ENCODE measurements at places on chromosomes 4 and X.

GRCh38 chrX:80004458-80004857, 10.1 kb upstream of the TBX22 start:
- DNase-seq, result no peak

DNA sequence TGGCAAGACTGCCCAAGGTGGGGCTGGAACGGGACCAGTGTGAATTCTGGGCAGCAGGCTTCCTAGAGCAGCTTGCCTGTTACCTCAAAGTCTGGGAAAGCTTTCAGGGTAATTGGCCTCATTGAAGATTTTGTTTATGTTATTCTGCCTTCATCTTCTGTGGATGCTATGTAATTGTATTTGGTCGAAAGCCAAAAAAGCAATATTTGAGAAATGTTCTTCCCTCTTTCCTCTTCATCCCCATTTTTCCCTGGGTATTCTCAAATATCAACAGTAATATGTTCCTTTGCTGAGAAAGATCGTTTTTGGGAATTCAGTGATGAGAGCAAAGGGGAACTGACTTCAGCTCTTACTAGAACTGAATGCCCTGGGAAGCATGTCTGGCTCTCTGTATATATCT, 12.9 kb downstream of the TMEM131L start:
- DNase-seq, result no peak

DNA sequence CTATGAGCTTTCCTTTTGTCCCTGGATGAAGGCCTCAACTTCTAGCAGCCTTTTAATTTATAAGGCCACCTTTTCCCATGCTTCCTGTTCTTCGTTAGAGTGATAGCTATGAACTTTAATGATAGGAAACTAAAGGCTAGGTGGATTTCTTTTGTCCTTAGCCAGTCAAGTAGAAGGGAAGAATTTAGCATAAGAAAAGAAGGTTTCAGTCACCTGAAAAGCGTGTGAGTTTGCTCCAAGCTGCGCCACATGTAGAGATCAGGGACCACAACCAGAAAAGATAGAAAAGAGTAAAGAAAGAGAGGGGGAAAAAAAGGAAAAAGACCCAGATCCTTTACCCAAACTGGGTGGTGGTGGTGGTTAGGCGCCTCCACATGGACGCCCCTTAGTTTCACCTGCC, 28.6 kb downstream of the LUZP4 start:
- DNase-seq, result no peak

DNA sequence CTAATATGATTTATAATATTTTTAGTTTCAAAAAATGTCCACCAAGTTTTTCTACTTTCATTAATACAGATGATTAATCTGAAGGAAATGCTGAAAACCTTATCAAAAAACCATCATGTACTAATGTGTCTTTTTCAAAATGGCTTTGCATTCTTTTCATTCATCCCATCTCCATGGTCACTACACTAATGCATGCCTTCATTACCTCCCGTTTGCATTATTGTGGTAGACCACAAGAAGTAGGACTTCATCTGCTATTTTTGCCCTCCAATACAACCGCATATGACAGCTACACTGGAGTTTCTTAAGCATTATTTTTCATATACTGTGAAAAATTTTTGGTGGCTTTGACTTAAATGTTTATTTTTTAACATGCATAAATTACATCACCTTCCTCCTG, 37.9 kb upstream of the FSTL5 start:
- DNase-seq, result no peak

GRCh38 chrX:133604801-133605200, 189.5 kb upstream of the GPC4 start:
- DNase-seq, result no peak

DNA sequence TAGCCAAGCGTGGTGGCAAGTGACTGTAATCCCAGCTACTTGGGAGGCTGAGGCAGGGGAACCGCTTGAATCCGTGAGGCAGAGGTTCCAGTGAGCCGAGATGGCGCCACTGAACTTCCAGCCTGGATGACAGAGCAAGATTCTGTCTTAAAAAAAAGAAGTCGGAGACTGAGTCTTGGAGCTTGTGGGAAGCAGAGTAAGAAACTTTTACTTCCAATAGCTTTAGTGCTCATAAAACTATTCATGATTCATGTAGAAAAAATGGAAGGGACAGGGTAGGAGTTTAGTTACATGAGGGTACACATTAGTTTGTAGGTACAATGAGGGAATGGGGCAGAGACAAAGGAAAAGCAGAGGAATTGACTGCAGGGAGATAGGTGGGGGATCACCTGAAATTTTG, 19.3 kb downstream of the RAP2C start:
- no peak for DNase-seq

- DNase-seq, result no peak
Measured at GRCh38 chrX:72714478-72714916, 391 bp upstream of the PHKA1 start.

DNA sequence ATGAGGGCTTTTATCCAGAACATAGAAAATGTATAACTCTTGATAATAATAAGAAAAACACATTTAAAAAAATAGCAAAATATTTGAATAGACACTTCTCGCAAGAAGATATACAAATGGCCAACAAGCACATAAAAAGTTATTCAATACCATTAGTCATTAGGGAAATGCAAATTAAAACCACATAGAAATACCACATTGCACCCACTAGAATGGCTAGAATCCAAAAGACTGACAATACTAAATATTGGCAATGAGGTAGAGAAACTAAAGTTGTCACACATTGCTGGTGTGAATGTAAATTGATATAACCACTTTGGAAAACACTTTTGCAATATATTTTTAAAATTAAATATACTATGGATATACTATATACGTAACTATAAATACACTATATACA, 754.3 kb upstream of the MAGEB2 start:
- no peak for DNase-seq

DNA sequence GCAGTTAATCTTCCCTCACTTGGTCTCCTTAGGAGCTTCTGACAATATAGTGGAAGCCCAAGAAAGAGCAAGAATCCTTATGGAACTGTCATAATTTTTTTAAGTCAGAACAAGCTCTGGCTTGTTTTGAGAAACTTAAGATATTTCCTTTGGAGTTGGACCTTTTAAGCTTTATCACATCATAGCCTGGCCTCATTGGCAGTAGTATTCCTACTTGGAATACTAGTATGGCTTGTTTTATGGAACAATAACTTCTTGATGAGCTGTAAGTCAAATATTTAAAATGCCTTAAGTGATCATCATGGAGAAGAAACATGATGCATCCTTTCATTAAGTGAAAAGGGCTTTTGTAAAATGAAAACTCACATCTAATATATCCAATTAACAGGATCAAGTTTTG, 78.0 kb upstream of the NRK start:
- no peak for DNase-seq

DNA sequence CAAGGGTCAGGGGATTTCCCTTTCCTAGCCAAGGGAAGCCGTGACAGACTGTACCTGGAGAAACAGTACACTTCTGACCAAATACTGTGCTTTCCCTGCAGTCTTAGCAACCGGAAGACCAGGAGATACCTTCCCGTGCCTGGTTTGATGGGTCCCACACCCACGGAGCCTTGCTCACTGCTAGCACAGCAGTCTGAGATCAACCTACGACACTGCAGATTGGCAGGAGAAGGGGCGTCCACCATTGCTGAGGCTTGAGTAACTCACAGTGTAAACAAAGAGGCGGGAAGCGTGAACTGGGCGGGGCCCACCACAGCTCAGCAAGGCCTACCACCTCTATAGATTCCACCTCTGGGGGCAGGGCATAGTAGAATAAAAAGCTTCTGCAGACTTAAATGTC, 48.7 kb upstream of the SRD5A3 start:
- DNase-seq, result no peak

GRCh38 chr4:189048119-189048518, 892.6 kb upstream of the FRG1 start:
- no peak for DNase-seq

DNA sequence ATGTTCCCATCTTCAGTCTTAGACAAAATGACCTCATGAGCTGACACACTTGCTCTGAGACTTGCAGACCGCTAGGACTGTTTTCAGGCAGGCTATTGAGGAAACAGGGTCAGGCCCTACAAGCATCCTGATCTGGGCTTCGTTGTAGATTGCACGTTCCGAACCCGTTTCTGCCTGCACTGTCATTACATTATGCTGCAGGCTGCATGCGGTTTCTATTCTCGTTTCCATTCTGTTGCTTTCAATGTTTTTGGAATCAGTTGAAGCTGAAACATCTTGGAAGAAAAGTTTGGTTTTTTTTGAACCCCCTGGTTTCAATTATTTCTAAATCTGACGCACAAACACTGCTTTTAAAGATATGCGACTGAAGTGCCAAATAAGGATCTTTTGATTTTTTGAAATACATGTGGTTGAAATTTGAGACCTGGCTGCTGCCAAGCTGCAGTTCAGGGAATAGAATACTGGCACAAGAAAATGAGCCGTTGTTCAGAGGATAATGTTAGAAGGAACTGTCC, 716.1 kb upstream of the INTU start:
- DNase-seq, result no peak

DNA sequence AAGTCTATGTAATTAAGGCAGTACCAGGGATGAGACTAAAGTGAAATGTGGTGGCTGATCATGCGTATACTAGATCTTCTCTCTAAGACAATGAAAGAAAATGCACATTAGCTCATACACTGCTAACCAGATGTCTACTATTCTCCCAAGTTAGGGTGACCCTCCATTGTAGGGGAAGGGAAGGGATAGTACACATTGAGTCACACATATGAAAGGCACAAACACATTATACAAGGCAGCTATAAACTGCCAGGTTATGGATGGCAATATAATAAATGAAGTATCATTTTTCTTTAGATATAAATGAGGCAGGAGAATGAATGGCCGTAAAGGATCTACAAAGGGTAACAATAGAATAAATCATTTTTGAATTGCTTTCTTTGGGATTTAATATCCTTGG, 4.5 kb downstream of the SHROOM3 start:
- no peak for DNase-seq

DNA sequence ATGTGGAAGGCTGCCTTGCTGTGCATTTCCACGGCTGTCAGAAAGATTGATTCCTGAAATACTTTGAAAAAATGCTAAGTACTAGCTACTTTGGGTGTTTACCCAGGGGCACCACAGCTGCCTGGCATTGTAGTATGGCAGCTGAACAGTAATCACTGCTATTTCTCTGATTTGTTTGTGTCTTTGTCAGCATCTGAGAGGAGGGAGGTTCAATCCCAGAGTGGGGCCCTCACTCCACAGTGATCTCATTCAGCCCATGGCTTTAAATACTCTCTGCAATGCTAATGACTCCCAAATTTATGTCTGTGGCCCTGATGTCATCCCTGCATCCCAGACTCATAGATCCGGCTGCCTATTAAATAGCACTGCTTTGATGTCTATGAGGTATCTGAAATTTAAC, 575.3 kb upstream of the MAGEB2 start:
- DNase-seq, result no peak

DNA sequence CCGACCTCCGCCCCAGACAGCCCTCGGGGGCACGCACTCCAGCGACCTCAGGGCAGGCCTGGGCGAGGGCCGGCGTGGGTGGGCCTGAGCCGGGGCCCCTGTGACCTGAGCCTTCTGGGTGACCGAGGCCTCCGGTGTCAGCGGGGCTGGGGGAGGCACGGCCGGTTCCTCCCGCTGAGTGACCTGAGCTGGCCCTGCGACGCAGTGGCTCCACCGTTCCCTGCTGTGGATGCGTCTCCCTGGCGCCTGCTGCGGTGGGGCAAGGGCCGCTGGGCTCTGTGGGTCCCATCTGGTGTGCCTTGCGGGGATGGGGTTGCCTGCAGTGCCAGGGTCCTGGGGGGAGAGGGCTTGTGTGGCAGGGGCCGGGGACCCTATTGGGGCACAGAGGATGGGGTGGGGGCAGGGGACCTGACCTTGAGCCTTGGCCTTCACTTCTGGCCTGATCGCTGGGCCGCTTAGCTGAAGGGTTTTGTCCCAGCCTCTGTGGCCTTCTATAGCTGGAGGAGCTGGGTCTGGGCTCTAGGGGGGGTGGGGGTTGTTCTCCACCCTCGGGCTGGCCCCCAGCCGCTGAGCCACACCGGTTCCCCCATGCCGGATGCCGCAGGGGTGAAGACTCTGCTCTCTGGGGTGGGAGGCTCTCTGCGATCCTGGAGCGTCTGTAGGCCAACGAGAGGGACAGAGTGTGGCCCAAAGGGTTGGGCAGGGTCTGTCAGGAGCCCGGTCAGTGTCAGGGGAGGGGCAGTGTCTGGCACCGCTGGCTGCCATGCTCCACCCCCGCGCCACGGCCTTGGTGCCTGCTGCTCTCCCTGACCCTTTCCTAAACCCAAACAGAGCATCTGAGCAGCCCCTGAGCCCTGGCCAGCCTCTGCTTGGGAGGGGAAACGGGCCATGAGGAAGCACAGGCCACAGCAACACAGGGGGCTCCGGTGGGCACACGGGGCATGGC, 2.3 kb downstream of the NAT8L start:
- DNase-seq, result no peak

DNA sequence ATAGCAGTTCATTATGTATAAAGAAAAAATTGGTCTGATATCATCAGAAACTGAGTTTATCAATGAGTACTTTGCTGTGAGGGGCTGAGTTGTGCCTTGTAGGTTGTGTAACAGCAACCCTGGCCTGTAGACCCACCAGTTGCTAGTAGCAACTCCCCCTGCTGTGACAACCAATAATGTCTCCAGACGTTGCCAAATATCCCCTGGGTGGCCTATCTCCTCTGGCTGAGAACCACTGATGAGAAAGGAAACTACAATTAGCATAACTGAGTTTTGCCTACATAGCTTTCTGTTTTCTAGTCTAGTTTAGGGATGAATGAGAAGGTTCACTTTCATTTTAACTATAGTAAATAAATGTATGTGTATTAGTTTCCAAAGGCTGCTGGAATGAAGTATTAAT, 234.1 kb downstream of the CPE start:
- DNase-seq, result no peak

DNA sequence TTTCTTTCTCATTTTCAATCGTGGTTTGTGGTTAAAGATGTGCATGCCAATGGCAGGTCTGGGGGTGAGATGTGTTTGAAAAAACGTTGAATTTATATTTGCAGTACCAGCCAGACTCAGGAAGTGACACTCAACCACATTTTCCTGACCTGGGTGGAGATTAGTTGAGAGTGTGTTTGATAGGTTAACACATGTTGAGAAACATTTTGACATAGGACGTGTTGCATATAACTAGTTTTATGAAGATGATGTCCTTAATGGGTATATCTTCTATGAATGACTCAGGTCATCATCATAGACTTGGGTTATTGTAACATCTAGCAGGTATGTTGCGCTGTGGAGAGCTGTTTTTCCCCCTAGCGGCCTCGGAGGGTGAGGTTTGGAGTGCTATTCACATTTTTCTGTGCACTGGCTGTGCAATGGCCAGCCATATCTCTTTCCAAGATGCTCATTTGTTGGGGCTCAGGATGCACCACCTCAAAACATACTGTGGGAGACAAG, 21.7 kb upstream of the CD38 start:
- no peak for DNase-seq
